Activated CD4-positive, alpha-beta T cell treated with anti-CD3 and anti-CD28 coated beads, Interleukin-2, amount 50 U/mL, for 1 hour (primary cell): ENCODE measurements at places on chromosomes 1 and 21.

GRCh38 chr1:16366722-16367257, at the start of gene SZRD1:
Gene SZRD1 (plus strand): TSS chr1:16367242. CDS start chr1:16367258, 16 bp downstream.
- peak; percentile 94 for DNase-seq

GRCh38 chr1:91818713-91818975, 67.3 kb downstream of the TGFBR3 start:
- DNase-seq = no peak

DNA sequence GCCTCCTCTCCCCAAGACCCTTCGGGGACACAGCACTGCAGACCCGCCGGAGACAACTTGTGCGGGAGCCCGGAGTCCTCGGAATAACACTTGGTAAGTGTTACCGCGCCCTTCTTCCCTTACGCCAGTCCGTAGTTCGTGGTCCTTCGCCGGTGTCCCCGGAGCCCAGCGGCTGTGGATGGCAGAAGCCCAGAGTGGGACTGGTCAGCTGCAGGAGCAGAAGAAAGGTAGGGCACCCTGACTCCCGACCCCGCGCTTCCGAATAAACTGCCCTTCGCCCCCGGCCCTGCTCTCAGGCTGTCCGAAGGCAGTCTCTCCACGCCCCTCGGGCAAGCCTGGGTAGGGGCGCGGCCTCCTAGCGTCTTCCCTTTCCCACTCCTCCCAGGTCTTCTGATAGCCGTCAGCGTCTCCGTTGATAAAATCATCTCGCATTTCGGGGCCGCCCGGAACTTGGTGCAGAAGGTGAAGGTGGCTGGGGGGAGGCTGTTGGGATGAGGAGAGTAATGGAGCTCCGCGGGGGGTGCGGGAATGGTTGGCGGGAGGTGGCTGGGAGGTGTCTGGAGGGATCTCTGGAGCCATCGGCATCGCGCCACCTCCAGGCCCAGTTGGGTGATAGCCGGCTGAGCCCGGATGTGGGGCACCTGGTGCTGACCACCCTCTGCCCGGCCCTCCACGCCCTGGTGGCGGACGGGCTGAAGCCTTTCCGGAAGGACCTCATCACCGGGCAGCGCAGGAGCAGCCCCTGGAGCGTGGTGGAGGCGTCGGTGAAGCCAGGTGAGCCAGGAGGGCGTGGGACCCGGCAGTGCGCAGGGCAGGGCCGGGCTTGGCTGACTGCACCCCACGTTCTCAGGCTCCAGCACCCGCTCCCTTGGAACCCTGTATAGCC, 4.3 kb downstream of the RUSC1 start:
- DNase-seq = no peak

DNA sequence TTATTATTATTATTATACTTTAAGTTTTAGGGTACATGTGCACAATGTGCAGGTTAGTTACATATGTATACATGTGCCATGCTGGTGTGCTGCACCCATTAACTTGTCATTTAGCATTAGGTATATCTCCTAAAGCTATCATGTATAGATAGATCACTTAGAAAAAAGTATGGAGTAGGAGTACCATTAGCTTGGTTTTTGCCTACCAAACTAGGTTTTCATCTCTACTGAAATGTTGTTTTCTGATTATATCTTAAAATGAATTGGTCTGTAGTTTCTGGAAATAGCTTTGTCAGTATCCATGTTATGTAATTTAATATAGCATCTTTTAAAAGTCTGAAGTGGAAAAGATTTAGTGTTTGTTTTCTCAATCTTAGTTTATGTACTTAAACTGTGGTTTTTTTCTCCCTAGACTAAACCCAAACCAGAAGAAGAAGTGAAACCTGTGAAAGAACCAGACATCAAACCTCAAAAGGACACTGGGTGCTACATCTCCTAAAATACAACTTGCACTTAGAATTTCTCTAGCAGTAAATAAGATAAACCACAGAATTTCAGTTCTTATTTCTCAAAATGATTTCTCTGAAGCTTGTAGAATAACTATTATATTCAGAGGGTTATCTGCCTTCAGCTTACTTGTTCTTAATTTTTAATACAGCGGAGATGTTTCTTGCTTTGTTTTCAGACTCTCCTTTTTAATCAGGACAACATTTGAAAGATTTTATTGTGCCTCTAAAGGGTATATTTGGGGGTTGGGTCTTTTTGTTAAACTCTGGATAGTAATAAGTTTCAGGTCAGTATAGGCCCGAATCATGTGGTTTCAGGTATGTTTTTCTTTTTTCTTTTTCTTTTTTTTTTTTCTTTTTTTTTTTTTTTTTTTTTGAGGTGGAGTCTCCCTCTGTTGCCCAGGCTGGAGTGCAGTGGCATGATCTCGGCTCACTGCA, 4.5 kb upstream of the FAM177B start:
- no peak for DNase-seq

DNA sequence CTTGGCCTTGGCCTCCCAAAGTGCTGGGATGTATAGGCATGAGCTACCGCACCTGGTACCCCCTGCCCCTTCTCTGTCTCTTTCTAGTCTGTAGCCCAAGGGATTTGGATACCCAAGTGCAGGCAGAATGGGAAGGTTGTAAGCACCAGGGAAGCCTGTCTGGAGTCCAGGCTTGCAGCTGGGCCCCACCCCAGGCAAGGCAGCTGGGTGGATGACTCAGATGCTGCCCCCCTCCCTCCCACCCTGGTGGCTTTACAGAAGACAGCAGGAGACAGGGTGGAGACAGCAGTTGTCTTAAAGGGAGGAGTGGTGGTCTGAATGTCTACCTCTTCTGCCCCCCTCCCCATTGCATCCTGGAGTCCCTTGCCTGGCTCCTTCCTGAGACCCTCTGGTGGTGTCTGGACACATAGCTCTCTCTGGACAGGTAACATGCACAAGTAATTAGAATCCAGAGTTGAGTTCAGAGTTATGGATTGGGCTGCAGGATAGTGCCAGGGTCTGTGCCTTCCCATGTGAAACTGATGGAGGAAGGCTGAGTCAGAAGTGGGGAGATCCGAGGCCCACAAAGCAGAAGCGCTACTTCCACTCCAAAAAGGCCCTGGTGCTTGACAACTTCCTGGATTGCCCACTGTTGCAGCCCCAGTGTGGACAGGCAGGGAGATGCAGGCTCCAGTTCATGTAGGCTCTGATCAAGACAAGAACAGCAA, 5.1 kb downstream of the LMNA start:
- no peak for DNase-seq

DNA sequence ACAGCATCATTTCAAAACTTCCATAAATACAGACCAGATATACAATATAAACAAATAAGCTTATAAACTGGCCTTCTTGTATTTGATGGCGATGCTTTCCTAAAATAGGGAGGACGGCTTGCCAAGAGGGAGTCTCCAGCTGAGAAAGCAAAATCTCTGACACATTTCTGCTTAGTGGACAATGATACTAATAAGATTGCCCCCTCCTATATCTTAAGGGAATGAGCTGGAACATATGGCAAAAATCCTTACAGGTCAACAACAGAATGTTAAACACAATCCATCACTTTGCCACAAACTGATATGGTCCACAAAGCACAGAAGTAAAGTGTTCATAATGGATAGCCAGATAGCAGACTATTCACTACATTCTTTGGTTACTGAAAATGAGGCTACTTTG, 7.1 kb upstream of the GADD45A start:
- DNase-seq = no peak
